Glutamatergic neuron (in vitro differentiated cells): ENCODE measurements at places on chromosomes 5 and 9.

DNA sequence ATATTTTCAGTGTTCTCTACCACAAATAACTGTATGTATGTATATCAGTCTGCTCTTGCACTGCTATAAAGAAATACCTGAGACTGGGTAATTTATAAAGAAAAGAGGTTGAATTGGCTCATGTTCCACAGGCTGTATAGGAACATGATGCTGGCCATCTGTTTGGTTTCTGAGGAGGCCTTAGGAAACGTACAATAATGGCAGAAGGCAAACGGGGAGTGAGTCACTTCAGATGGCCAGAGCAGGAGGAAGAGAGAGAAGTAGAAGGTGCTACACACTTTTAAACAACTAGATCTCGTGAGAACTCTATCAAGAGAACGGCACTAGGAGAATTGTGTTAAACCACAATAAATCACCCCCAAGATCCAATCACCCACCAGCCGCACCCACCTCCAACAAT, 121.7 kb downstream of the ADAMTS6 start:
- DNase-seq, result peak; percentile 22

DNA sequence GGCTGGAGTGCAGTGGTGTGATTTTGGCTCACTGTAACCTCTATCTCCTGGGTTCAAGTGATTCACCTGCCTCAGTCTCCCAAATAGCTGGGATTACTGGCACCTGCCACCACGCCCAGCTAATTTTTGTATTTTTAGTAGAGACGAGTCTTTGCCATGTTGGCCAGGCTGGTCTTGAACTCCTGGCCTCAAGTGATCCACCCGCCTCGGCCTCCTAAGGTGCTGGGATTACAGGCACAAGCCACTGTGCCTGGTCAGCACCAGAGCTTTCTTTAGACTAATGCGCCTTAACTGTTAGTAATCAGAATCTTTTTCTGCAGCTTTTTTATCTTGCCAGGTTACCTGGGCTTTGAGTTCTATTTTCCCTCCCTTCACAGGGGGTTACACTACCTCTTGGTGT, 18.4 kb downstream of the PTGS1 start:
- no peak for DNase-seq

GRCh38 chr5:178581621-178582020, 8.6 kb downstream of the COL23A1 start:
- no peak for DNase-seq

- no peak for DNase-seq
Observed at GRCh38 chr9:123225374-123225813, 43.0 kb downstream of the STRBP start.

GRCh38 chr5:9626955-9627354, 3.2 kb downstream of the TAS2R1 start:
- DNase-seq, result no peak

DNA sequence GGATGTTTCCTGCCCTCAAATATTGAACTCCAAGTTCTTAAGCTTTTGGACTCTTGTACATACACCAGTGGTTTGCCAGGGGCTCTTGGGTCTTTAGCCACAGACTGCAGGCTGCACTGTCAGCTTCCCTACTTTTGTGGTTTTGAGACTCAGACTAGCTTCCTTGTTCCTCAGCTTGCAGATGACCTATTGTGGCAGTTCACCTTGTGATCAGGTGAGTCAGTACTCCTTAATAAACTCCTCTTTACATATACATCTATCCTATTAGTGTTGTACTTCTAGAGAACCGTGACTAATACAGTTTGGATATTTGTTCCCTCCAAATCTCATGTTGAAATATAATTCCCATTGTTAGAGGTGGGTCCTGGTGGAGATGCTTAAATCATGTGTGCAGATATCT, 681.9 kb upstream of the ARRDC3 start:
- no peak for DNase-seq

DNA sequence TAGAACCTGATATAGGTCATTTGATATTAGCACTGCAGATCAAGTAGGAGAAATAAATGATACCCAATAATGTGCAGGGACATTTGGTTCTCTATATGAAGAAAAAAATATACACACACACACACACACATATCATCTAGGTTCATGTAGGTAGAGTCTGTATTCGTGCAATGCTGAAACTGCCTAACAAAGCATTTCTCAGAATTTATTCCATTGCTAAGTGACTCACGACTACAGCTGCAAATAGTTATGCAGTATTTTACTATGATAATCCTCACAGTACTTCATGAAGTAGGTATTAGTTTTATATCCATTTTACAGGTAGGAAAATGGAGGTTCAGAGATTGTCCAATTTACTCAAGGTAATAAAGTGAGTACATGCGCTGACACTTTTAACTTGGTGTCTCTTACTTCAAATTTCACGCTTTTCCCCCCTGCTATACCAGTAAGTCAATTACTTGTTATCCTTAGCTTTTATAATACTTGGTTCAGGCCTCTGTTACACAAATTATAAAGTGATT, 2.4 kb downstream of the GIN1 start:
- DNase-seq, result no peak

DNA sequence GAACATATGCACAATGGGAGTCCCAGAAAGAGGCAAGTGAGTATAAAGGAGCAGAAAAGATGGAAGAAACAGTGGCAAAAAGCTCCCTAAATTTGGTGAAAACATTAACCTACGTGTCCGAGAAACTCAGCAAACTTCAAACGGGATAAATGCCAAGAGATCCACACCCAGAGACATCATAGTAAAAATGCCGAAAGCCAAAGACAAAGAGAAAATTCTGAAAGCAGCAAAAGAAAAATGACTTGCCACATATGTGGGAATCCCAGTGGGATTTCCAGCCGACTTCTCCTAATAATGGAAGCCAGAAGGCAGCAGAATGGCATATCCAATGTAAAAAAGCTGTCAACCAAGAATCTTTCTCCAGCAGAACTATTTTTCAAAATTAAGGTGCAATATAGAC, 101.2 kb downstream of the ADAMTS2 start:
- peak; percentile 5 for DNase-seq

DNA sequence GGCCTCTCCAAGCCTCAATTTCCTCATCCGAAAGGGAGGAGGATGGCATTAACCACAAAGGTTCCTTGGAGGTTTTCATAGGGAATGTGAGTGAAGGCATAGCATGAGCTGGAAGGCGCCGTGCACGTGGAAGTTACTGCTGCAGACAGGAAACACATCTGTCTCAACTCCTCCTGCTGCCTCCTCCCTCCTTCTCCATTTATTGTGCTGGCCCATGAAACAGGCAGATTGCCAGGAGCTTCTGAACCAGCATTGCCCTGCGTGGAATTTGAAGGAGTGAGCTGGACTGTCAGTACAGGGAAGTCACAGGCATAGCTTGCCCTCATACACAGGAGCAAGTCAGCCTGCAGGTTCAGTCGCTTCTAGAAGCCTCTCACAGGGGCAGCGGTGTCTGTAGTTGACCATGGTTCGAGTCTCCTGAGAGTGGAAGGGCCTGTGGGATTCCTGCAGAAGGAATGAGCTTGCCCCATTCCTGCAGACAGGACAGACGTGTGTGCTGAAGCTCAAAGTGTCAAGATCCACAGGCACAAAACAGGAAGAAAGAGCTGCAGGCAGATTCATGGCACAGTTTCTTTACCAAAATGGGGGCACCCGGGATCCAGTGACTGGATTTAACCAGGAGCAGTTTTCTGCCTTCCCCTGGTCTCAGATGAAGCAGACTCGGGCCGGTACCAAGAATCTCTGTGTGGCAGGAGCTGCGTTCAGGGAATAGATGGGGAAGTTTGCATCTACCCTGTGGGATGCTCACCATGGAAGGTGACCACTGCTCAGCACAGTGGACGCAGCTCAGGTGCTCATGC, 48.7 kb upstream of the CTSL start:
- no peak for DNase-seq

GRCh38 chr9:128190516-128191405, 611 bp downstream of the CIZ1 start:
- DNase-seq, result no peak

- no peak for DNase-seq
Observed at GRCh38 chr5:112346411-112347044, 72.5 kb downstream of the EPB41L4A start.

DNA sequence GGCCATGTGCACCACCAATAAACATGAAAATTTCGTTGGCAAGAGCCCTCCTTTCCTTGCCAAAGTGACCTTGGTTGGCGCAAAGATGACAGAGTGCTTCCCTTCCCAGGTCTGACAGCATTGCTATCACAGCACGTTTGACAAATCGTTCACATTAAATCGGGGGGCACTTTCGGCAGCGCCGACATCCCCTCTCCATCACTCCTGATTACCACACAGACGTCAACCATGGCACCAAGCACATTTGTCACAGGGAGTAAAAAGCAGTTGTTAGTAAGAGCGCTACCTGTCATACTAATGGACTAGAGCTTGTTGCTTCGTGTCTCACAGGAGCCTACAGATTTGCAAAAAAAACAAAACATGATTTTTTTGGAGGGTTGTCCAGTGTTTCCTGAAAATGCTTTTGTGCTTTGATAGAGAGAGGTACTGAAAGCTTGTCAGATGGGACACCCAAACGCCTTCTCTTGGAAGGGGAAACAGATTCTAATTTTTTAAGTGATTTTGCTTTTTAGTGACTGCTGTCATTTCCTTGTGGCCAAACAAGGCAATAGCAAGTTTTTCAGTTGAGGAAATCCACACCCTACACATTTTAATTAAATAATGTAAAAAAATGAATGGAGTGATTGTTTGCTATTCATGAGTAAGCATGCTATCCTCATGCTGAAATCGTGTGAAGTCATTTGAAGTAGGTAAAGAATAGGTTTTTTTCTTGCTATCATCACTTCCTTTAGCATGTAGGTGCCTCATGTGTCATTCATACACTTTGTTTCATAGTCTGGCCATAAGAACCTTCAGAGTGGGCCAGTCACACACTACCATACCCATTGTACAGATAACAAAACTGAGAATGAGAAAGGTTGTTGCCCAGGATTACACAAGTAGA, 682.8 kb upstream of the WWC1 start:
- DNase-seq, result no peak

GRCh38 chr5:68680366-68680765, 413.4 kb upstream of the SLC30A5 start:
- DNase-seq, result no peak

DNA sequence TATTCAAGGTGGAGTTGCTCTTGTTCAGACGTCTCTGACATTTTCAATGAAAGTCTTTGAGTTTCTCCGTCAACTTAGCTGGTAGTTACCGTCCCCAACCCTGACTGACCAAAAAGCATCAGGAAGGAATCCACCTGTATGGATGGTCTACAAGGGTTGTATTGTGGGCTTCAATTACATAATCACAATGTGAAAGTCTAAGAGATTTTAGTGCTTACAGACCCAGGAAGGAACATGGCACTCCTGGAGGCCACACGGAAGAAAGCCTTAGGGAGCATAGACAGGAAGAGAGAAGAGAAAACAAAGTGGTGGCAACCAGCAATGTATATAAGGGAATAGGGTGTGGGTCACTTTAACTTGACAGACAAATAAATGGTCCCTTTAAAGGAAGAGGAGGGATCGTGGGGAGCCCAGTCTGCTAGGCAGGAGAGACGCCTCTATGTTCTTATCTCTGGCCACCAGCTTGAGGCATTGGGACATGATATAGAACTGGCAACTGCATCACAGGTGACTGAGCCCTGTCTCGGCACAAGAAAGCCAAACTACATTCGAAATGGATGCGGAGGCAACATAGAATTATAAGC, 80.4 kb downstream of the ALDH7A1 start:
- DNase-seq, result no peak

- no peak for DNase-seq
Observed at GRCh38 chr5:144831650-144832049, 661.0 kb downstream of the KCTD16 start.

DNA sequence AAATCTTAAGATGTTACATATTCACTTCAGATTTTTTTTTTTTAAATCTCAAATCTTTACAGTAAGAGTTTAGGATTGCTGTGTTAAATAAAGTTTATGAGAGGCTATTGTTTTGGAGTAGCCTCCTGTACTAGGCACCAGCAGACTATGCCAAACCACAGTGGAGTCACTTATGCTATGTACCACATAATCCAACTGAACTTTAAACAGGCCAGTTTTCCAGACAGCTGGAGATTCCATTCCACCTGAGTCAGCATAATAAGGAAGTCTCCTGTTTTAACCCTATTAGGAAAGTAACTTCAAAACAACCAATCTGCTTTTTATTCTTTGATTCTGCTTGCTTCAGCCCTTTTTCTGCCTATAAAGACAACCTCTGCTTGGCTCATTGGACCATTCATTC, 205.2 kb downstream of the CSNK1G3 start:
- no peak for DNase-seq

GRCh38 chr5:10423022-10423421, 18.7 kb upstream of the ROPN1L start:
- no peak for DNase-seq

DNA sequence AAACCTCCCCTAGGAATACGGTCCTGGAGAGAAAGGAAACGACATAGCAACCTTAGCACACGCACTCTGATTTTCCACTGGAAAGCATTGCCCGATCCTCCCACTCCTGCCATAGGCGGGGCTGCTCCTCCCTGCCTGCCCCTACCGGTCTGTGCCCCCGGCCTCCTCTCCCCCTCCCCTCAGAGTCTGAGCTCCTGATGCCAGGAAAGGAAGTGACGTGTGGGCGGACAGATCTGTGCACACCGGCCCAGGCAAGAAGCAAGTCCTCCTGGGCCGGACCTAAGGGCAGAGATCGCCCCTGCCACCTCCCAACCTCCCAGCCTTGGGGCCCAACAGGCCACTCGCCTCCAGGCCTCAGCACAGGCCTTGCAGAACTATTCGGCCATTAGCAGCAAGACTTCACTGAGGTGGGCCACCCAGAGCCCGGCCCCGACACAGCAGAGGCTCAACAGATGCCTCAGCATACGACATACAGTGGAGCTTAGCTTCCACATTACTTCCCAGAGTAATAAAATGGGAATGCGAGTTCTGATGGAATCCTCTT, 7.2 kb downstream of the NINJ1 start:
- DNase-seq, result no peak

- no peak for DNase-seq
Observed at GRCh38 chr5:23994581-23995370, 487.4 kb downstream of the PRDM9 start.

DNA sequence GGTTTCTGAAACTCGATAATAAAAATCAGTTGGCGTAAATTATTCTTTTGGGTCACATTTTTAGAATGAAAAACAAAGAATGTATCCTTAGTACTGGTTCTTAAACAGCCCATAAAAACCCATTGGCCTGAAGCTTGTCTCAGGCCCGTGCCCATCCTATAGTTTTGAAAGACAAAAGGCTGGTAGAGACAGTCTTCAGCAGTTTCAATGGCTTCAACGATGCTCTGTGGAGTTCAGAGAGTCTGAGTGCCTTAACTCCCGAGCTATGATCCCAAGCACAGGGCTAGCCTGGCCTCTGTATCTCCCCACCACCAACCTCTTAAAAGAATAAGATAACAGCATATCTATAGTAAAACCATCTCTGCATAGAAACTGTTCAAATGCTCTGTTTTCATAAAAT, 595.0 kb downstream of the CDH12 start:
- no peak for DNase-seq

- DNase-seq, result no peak
Observed at GRCh38 chr9:90975781-90976538, 174.3 kb downstream of the SYK start.

GRCh38 chr5:72210888-72211678, 103.8 kb downstream of the MAP1B start:
- no peak for DNase-seq
